ENCODE measurements at places on chromosomes 12 and 14.

- DNase-seq, result no peak
Observed at GRCh38 chr14:34857689-34858449, 17.3 kb downstream of the BAZ1A start.

DNA sequence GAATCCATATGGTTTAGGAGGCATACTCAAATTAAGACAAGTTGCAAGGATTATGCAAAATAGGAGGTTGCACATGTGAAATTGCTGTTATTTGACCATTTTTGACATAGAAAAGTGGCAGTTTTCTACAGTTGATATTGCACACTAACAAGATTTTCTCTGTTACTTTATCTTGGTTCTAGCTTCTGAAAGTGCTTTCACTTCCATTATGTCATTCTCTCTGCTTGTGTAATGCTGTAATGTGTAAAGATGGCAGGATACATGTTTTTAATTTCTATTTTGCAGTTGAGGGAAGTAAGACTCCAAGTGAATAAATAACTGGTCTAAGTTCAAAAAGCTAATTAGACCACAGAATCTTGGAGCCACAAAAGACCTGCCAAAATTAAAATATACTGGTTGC is 60.6 kb downstream of the MYRFL start:
- DNase-seq, result no peak

DNA sequence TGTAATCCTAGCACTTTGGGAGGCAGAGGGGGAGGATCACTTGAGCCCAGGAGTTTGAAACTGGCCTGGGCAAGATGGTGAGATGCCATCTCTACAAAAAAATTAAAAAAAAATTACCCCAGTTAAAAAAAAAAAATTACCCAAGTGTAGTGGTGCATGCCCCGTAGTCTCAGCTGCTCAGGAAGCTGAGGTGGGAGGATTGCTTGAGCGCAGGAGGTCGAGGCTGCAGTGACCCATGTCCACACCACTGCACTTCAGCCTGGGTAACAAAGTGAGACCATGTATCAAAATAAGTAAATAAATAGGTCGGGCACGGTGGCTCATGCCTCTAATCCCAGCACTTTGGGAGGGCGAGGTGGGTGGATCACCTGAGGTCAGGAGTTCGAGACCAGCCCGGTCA is 128.8 kb downstream of the VRK1 start:
- DNase-seq, result no peak

- peak; percentile 39 for DNase-seq
Observed at GRCh38 chr12:70393787-70394499, 27.9 kb downstream of the KCNMB4 start.

DNA sequence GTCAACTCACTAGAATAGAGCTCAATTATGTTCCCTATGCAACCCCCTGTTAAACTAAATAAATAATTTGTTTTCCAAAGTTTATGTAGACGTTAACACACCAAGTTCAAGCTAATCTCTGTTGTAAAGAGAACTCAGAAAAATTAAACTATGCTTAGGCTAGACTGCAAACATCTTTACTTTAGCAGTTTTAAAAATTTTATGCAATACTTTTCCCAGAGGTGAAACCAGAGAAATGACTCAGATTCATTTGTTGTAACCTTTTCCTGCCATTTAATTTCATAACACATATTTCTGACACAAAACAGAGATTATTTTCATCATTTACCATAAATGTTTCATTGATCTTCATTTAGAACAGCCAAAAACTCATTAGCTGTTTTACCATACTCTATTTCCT is 27.4 kb downstream of the ABCC9 start:
- peak; percentile 26 for DNase-seq

DNA sequence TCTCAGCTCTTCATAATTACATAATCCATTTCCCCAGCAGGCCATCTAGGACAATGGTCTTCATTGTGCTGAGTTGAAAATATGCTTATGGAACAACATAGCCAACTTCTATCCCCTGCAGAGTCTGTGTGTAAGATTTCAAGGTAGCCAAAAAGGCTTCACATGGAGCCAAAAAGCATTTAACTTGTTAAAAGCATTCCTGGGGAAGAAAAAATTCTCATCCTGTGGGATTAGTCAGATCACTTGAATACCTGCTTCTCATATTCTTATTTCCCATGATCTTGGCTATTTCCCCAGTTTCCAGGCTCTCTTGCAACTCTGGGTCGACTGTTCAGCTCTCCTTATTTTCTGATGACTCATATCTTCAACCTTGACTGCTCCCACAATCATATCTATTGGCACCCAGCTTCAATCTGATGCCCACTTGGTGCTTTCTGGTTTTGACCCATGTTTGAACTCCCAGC is 178.9 kb downstream of the KLHL28 start:
- no peak for DNase-seq

- DNase-seq, result no peak
Observed at GRCh38 chr12:47797441-47797840, 22.3 kb downstream of the HDAC7 start.

DNA sequence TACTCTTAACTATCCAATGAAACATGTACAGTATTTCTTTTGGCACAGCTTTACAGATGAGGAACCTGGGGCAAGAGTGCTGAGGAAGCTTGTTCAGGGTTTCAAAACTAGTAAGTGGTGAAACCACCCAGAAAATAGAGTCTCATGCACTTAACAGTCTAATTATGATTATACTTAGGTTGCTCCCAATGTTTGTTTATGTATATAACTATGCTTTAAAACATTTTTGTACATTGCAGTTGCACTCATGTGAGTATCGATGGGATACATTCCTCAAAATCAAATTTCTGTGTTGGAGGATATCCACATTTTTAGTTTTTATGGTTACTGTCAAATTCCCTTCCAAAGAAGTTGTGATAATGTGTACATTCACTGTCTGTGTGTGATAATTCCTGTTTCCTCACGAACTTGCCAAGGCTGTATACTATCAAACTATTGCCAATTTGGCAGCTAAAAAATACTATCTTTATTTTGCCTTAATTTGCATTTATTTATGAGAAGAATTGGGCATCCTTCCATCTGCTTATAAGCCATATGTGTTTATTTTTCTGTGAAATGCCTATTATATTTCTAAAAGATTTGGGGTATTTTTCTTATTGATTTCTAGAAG is 143.9 kb upstream of the SSTR1 start:
- no peak for DNase-seq

DNA sequence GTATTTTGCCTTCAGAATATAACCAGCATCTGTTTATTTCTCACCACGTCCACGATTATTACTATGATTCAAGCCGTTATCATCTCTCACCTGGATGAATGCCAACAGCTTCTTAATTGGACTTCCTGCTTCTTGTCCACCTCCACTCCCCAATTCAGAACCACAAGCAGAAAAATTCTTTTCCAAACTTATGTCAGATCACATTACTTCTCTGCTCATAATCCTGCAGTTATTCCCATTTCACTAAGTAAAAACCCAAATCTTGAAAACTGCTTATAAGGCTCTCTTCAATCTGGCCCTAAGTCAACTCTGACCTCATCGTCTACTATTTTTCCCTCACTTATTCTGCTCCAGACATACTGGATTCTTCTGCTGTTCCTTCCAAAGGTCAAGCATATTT is 2.0 kb downstream of the CRY1 start:
- peak; percentile 77 for DNase-seq

GRCh38 chr14:81161088-81161487 is 59.7 kb downstream of the GTF2A1 start:
- no peak for DNase-seq

- peak; percentile 66 for DNase-seq
Observed at GRCh38 chr12:45725631-45726602, 3.6 kb upstream of the ARID2 start.

DNA sequence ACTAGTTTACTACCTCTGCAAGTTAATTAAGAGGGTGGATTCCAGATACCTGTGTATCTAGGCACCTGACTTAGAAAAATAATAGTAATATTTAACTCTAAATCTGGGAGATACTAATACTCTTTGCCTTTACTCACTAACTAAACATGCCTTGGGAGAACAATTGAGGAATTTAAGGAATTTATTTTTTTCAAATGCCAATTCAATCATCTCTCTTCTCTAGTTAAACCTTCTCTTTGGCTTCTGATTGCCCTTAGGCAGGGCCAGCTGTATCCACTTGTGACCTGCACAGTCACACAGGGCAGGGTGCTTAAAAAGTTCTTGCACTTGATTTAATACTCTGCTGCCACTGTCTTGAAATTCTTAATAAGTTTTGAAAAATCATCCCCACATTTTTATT is 142.4 kb downstream of the PLCZ1 start:
- peak; percentile 30 for DNase-seq

DNA sequence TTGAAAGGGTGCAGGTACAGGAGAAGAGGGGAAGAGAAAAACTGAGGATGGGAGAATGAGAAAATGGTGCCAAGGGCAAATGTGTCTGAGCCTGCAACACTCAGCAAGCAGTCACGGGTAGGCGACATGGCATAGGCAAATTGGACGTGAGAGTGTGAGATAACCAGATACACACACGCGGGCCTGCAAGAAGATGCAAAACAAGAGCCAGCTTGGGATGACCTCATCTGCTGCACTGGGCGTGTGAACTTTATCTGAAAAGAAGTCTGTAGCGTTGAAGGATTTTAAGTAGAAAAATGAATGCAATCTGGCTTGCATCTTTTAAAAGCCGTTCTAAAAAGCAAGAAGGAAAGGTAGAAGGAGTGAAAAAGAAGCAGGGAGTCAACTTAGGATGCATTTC is 160.4 kb downstream of the NTF3 start:
- DNase-seq, result no peak

DNA sequence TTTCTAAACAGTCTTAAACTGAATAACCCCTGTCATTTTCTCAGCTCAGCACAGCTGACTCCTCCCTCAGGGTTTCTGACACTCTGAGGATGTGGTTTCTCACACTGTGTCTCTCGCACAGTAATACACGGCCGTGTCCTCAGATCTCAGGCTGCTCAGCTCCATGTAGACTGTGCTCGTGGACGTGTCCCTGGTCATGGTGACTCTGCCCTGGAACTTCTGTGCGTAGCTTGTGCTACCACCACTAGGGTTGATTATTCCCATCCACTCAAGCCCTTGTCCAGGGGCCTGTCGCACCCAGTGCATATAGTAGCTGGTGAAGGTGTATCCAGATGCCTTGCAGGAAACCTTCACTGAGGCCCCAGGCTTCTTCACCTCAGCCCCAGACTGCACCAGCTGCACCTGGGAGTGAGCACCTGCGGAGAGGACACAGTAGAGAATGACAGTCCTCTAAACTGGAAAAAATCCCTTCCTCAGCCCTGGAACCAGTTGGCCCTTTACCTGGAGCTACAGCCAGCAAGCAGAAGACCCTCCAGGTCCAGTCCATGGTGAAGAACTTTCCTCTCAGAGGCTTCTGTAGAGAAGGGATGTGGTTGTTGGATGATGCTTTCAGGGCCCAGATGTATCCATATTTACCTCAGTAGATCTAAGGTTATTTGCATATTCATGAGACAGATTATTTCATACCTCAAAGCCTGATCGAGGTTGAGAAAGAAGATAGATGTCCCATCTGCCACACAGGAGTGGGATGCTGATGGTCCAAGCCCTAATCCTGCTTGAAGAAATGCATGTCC is 984.8 kb downstream of the TMEM121 start:
- DNase-seq, result no peak

GRCh38 chr14:67961676-67962075 is 142.1 kb downstream of the RAD51B start:
- DNase-seq, result no peak

DNA sequence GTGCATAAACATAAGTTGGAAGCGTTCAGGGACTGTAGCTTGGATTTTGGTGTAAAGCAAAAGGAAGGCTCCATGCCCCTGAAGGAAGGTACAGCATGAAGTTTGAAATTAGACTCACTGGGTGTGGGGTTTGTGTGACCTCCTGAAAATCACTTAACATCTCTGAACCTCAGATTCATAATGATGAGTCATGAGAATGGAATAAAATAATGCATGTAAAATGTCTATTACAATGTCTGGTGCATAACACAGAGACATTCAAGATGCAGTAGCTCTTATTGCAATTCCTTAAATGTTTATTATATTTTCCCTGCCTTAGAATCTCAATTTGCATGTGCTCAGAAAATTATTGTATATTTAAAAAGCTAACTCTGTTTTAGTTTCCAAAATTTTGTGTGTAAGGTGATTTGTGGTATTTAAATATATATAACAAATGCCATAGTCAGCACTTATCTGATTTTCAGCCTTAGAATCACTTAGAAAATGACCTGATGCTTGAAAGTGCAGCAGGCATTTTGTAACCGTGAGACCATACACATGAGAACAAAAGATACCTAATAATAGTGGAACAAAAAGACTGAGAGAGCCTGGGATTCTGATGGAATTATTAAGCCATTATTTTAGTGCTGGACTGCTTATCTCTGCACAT is 66.3 kb downstream of the E2F7 start:
- no peak for DNase-seq

DNA sequence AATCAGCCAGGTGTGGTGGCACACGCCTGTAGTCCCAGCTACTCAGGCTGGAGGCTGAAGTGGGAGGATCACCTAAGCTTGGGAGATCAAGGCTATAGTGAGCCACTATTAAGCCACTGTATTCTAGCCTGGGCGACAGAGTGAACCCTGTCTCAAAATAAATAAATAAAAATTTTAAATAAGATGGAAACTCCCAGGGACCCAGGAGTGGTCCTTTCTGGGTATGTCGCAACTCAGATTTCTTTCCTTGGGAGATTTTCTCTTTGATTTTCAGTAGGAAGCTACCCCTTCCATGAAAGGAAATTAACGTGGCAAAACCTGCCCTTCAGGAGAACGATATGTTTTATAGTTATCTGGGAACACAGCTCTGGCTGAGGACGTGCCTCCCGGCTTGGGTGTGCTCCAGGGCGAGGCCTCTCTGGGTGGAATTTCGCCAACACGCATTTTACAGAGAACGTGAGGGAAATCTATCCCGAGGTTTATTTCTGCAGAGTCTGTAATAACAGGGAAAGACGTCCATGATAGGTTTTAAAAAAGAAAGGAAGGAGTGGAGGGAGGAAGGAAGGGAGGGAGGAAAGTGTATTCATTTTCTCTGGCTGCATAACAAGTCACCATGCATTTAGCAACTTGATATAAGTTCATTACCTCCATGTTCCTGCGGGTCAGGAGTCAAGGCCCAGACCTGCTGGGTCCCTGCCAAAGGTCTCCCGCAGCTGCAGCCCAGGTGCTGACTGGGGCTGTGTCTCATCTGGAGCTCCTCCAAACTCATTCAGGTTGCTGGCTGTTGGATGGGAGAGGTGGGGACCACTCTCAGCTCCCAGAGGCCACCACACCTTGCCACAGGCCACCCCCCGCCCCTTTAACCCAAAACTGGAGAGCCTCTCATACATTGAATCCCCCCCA is 80.6 kb upstream of the GSC start:
- DNase-seq, result no peak

GRCh38 chr14:70655110-70655826 is 13.6 kb downstream of the TTC9 start:
- no peak for DNase-seq

Data from bronchial epithelial cell (primary cell).